ENCODE measurements at places on chromosomes 11 and 22.

- no peak for DNase-seq
These were observed 267.0 kb upstream of the NCAM1 start for GRCh38 chr11:112694245-112694644.

DNA sequence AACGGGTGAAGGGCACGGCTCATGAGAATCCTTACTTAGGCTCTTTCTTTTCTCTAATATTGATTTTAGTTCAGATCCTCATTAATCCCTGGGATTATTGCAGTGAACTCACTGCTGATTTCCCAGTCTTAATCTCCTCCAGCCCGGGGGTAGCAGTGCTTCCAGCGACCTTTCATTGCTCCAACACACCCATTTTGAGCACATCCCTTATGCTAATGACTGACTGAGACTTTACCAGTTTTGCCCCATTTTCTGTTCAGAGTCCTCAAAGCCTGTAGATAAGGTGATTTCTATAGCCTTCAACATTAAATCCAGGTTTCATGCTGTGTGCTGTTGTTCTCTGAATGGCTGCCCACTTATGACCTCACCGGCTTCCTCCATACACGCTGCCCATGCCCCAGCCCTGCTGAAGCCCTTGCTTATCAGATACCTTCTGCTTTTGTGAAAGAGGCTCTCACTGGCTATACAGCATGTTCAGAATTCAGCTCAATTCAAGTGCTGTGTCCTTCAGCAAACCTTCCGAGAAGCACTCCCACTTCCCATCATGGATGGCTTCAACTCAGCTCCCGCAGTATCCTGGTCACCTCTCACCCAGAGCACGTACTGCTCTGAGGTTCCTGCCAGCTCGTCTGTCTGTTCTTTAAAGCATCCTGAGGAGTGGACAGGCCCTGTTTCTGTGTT is 49.0 kb downstream of the PPFIA1 start:
- DNase-seq = no peak

DNA sequence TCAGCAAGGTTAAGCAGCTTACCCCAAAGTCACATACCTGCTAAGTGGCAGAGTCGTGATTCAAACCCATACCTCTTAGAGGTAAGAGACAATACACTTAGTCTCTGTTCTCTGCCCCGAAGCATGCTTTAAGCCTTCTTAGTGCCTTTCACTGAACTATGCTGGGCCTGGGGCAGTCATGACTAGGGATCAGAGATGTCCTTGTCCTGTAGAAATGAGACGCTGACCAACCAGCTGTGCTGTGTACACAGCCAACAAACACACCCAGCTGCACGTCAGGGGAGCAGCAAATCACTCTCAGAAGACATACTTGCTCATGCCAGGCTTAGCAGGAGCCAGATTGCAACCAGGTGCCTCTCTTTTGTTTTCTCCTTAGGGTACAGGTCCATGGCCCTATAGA is 255.7 kb downstream of the BUD13 start:
- no peak for DNase-seq

GRCh38 chr11:75450236-75450635 is 17.2 kb upstream of the KLHL35 start:
- DNase-seq = no peak

GRCh38 chr11:5420993-5421392 is 918 bp upstream of the OR51Q1 start:
- DNase-seq = no peak

GRCh38 chr22:44286646-44287045 is 26.1 kb downstream of the SHISAL1 start:
- DNase-seq = no peak

DNA sequence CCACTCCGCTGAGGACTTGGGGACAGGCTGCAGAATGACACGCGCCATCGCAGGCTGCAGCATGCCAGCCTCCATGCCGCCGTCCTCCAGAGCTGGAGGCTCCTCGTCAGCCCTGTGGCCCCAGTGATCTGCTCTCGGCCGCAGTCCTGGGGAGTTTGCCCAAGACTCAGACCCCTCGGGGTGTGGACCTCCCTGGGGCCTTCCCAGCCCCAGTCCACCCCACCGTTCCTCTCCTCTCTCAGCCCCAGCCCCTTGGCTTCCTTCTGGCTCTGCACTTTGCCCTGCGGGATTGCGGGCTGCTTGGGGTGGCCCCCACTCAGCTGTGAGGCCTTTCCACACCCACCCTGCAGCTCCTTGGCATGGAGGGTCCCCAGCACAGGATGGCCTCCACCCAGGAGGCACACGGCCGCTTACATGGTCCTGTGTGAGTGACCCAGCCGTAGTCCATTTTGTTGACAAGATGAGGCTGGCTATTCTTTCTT is 414.9 kb downstream of the TBC1D22A start:
- no peak for DNase-seq

DNA sequence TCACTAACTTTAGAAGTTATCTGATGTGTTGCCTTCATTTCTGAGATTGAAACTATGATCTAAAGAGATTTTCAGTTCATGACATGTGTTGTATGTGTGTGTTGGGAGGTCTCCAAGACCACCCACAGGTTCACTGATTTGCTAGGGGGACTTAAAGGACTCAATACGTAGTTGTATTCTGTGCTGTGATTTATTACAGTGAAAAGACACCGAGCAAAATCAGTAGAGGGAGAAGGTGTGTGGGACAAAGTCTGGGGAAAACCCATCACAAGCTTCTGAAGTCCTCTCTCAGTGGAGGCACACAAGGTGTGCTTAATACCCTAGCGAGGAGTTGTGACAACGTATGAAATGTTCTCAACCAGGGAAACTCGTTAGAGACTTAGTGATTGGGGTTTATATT is 35.6 kb downstream of the RNF169 start:
- no peak for DNase-seq

- no peak for DNase-seq
These were observed 112.5 kb upstream of the CD82 start for GRCh38 chr11:44452827-44453572.

DNA sequence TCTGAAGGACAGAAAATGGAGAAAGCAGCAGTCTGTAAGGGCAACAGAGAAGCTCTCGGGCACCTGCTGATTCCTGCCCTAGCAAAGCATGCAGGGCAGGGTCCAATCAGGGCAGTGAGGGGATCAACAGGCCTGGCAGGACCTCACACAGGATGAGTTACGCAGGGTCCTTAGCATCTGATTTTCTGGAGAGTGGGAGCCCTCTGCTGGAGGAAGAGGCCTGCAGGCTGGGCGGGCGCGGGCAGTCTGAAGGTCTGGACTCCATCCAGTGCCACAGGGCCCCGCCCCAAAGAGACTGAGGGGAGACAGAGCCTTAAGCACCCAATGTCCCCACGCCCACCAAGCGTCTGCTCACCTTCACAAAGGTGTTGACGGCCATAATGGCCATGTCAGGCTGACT is 28.9 kb downstream of the AP1B1 start:
- DNase-seq = peak; percentile 36

- no peak for DNase-seq
These were observed 24.9 kb downstream of the OSBPL5 start for GRCh38 chr11:3140291-3140603.

DNA sequence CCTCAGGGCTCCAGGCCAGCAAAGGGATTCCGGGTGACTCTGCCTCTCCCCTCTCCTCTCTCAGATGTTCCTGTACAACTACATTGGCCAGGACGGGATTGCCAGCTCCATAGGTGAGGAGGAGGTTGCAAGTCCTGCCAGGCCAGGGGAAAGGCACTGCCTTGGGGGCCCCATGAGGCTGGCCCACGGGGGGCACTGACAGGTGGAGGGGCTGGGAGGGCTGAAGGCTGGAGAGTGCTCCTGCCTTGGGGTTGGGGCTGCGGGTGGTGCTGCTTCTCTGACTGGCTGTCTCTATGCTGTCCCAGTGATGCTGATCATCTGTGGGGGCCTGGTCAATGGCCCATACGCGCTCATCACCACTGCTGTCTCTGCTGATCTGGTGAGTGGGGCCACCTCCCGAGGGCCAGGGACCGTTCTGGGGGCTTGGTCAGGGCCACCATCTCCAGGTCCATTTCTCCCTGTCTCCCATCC is 21.7 kb downstream of the SLC37A2 start:
- DNase-seq = no peak

- no peak for DNase-seq
These were observed 33.8 kb upstream of the OLFML1 start for GRCh38 chr11:7451520-7451919.

GRCh38 chr11:65642014-65642671 is 4.2 kb downstream of the SIPA1 start:
- DNase-seq = no peak

GRCh38 chr11:86687185-86687778 is 14.9 kb upstream of the ME3 start:
- DNase-seq = no peak

GRCh38 chr11:70671083-70671482 is 272.8 kb downstream of the CTTN start:
- DNase-seq = no peak

DNA sequence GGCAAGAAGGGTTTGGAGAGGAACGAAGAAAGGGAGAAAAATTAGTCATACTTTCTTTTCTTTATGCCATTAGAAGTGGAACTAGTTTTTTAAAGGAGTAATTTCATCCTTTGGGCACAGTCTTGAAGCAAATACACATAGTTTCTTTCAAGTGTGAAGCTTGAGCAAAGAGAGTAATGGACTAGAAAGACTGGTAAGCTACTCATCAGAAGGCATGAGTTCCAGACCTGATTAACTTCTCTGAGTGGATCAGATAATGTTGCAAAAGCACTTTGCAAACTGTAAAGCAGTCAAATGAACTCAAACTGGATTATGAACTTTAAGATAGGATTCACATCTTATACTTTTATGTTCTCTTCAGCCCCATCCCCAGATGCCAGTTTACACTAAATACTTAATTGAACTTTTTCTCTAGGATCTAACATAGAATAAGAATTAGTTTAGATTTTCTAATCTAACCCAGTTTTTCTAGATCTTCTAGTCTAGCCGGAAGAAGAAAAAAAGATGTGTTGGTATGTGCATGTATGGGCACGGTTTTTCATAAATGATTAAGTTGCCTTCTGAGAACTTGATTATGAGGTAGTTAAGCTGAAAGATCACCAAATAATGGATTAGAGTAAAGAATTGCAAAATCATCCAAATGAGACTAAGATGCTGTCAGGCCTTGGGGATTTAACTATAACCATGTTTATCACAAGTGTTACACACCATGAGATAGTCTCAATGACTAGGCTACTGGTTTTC is 2.5 kb downstream of the DDIAS start:
- no peak for DNase-seq

GRCh38 chr11:63764679-63765647 is 3.6 kb downstream of the ZFTA start:
- DNase-seq = no peak

- DNase-seq = no peak
These were observed 46.5 kb downstream of the FCHSD2 start for GRCh38 chr11:73095613-73096012.

DNA sequence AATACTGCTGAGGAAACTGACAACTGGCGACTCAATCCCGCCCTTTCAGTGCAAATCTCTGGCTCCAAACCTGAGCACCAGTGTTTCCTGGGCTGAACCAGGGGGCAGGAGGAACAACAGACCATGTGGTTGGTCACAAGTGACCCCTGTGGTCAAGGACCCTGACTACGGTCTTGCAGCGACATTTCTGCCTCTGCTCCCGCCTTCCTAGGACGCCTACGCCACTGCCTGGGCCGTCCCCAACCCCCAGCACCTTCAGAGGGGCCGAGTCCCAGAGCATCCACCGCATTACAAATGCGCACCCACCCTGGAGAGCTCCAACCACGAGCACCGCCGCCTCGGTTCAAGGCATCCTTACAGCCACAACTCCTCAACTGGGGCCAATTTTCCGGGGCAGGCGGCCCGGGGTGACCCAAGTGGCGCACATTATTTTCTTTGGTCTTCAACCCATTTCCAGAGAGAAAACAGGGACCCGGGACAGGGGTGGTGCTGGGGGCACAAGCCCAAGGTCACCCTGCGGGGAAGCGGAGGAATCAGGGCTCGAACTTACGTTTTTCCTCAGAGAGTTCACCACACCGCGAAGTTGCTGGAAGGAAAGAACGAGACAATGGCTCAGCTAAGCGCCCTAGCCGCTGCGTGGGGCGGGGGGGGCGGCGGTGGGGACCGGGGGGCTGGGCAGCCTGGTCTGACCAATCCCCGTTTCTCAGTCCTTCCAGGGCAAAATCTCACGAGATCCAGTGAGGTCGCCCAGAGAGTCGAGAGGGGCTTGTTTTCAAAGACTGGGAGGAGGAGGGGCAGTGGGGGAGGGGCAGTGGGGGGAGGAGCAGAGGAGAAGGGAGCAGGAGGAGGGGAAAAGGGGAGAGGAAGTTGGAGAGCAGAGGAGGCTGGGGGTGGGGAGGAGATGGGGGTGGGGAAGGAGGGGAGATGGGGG is 1.8 kb downstream of the PRAME start:
- DNase-seq = no peak

GRCh38 chr11:95363164-95363563 is 132.2 kb upstream of the SESN3 start:
- DNase-seq = no peak

DNA sequence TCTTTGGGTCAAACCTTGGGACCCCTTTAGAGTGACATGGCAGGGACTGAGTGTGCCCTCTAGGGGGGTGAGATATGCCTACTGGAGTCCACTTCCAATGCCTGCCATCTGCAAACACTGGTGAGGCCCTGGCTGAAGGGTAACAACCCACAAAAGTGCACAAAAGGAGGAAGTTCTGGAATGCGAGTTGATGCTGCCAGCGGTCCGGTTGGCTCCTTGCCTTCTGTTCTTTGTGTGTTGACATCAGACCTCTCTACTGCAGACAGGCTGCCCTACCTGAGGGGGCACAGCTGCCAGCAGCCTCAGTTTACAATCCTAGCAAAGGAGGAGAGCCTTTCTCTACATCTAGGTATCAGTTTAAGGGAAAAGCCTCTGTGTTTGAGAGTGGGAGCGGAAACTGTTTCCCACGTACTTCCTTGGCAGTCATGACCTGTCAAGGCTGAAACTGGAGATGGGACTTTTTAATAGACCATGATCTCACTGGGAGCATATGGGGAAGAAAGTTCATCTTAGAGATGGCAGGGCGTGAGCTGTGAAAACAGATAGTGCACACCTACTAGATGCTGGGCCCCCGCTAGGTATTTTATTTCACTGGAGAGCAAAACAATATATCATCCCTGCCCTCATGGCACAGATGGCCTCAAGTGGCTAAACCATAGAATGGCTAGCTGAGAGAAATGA is 27.2 kb downstream of the BMAL1 start:
- no peak for DNase-seq

DNA sequence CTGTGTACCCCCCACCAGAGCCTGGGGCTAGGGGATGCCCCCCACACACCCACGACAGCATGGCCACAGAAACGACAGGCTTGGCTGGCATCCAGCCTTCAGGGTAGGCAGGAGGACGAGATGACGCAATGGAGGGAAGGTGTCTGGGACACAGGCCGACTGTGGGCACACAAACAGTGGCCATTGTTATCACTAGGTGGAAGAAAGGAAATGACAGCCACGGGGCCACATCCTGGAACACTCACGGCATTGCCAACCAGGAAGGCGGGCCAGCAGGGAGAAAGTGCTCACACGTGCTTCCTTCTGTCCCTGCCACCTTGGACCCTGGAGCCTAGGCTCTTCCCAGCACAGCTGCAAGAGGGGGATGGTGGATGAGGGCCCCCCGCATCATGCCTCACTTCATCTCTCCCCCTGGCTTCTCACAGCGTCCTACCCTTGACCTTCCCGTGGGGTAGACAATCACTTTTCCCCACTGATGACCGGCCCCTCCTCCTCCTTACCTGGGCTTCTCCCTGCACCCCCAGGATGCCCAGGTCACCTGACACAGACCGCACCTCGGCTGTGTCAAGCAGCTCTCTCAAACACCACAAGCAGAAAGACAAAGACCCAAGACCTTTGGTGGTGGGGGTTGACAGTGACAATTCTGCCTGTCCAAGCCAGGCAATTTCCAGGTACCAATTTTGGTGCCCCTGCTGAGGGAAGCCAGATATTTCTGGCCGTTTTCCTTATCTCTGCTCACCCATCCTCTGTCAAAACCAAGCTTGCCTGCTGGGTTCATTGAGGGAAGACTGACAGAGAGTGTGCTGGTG is 8.6 kb downstream of the PLA2G6 start:
- DNase-seq = no peak
